Smooth muscle cell of the pulmonary artery (primary cell): ENCODE measurements at places on chromosomes 3 and 15. TPM values are rescaled to one million over a fixed set of nuclear protein-coding genes. Genes with fewer than 3 reads are reported as not detected.

CELF6 gene
- total RNA-seq, result 0.07 and 0.23 TPM in 2 replicates

LRRN1 gene
- total RNA-seq, result 0.30 and 0.33 TPM in 2 replicates

BNC1 gene
- 0.91 and 21.4 TPM in 2 replicates for total RNA-seq

AADAC gene
- total RNA-seq, result 1.9 and 17.6 TPM in 2 replicates

BFSP2 gene
- not detected in 2 replicates for total RNA-seq

AHSG gene
- total RNA-seq, result not detected in 2 replicates

GHRL gene
- not detected in 2 replicates for total RNA-seq

GCSAM gene
- not detected in 2 replicates for total RNA-seq

LTF gene
- 1.7 TPM in 1 of 2 replicates, not detected in the other for total RNA-seq

CLDN18 gene
- total RNA-seq, result not detected in 2 replicates

FOXL2NB gene
- 0.03 TPM in 1 of 2 replicates, not detected in the other for total RNA-seq

CCDC54 gene
- not detected in 2 replicates for total RNA-seq

HTR3E gene
- total RNA-seq, result not detected in 2 replicates

SERINC4 gene
- not detected in 2 replicates for total RNA-seq

CSK gene
- 37.6 and 55.2 TPM in 2 replicates for total RNA-seq

LPCAT4 gene
- 10.0 and 19.6 TPM in 2 replicates for total RNA-seq

EXD1 gene
- not detected in 2 replicates for total RNA-seq

TIMP4 gene
- total RNA-seq, result 1.1 and 3.2 TPM in 2 replicates

GXYLT2 gene
- total RNA-seq, result 25.7 and 33.5 TPM in 2 replicates

PLOD2 gene
- total RNA-seq, result 819 and 1,169 TPM in 2 replicates

C3orf22 gene
- total RNA-seq, result not detected in 2 replicates

HRG gene
- not detected in 2 replicates for total RNA-seq

LRRIQ4 gene
- 0.07 TPM in 2 replicates for total RNA-seq

CBLB gene
- total RNA-seq, result 41.9 and 73.8 TPM in 2 replicates

TM6SF1 gene
- 0.33 and 0.83 TPM in 2 replicates for total RNA-seq

TMEM45A gene
- 92.2 and 160 TPM in 2 replicates for total RNA-seq

RPL22L1 gene
- total RNA-seq, result 22.5 and 26.8 TPM in 2 replicates

RGMA gene
- 1.3 and 1.7 TPM in 2 replicates for total RNA-seq

SPATA12 gene
- total RNA-seq, result 0.10 TPM in 1 of 2 replicates, not detected in the other

HHATL gene
- total RNA-seq, result not detected in 2 replicates

KLF15 gene
- total RNA-seq, result 1.1 and 1.3 TPM in 2 replicates

ADAMTS7 gene
- 18.8 and 35.3 TPM in 2 replicates for total RNA-seq

CSPG4 gene
- 193 and 328 TPM in 2 replicates for total RNA-seq

SLC9A9 gene
- 2.4 and 6.6 TPM in 2 replicates for total RNA-seq

ACAP2 gene
- total RNA-seq, result 56.1 and 61.3 TPM in 2 replicates

FXR1 gene
- total RNA-seq, result 172 and 193 TPM in 2 replicates

GOLGA8T gene
- total RNA-seq, result 0.13 and 0.17 TPM in 2 replicates

LRRK1 gene
- 11.7 and 16.6 TPM in 2 replicates for total RNA-seq

COL8A1 gene
- total RNA-seq, result 133 and 540 TPM in 2 replicates

SCAMP5 gene
- 1.6 and 2.6 TPM in 2 replicates for total RNA-seq

IL5RA gene
- total RNA-seq, result not detected in 2 replicates

ALCAM gene
- 160 and 311 TPM in 2 replicates for total RNA-seq

LYZL4 gene
- not detected in 2 replicates for total RNA-seq

CYP1A2 gene
- not detected in 2 replicates for total RNA-seq

ZIC1 gene
- 0.03 and 0.13 TPM in 2 replicates for total RNA-seq

PLA2G4F gene
- not detected in 2 replicates for total RNA-seq

FSTL1 gene
- total RNA-seq, result 1,906 and 3,109 TPM in 2 replicates

HGD gene
- total RNA-seq, result 0.40 and 1.3 TPM in 2 replicates

SATB1 gene
- 17.4 and 39.1 TPM in 2 replicates for total RNA-seq

ARL6IP5 gene
- total RNA-seq, result 126 and 151 TPM in 2 replicates

SV2B gene
- under 0.01 TPM in 1 of 2 replicates, not detected in the other for total RNA-seq
